ENCODE measurements at places on chromosomes 5 and 9.

- DNase-seq, result no peak
These were observed 1.3 kb upstream of the ERAP1 start for GRCh38 chr5:96808868-96809558.

DNA sequence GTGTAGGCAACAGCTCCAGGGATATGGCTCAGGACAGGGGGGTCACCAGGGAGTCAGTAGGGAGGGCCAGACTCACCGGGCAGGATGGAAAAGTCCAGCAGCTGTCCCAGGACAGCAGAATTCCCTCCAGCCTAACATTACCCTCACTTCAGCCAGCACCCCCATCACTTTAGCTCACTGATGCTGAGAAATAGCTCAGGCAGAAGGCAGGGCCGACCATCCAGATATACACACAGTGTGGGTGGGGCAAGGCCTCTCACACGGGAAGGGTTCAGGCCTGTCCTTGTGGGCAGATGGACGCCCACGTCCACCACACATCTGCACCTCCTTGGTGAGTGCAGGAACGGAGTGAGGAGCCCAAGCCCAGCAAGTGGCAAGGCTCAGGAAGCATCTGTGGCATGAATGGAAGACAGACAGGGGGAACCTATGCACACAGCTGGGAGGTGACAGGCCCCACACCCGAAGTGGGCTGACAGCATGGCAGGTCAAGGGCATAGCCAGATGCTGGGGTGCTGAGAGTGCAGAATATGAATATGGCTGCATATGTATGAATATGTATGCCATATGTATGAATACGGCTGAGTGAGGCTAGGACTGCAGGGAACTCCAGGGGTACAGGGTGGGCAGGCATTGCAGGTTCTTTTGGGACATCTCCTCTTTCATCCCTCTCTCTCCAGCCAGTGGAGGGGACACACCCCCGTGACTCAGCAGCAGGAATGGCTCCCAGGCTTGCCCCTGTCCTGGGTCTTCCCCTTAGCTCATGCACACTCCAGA is 17.0 kb downstream of the BICD2 start:
- no peak for DNase-seq

DNA sequence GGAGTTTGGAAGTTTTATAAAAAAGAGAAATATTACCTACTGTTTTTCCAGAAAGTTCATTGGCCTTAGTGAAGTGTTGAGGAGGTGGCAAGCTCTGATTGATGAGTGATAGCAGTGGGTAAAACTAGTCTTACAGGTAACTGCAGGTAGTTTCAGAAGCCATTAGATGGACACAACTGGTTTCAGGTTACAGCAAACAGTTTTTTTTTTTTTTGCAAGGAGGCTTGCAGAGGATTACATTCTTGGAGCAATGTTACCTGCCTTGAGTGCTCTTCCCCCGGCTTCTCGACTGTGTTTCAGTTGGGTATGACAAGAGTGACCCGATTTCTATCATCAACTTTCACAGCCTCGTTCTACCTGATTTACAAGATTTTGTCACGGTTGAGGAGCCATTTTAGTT is 333.4 kb downstream of the YTHDC2 start:
- DNase-seq, result no peak

DNA sequence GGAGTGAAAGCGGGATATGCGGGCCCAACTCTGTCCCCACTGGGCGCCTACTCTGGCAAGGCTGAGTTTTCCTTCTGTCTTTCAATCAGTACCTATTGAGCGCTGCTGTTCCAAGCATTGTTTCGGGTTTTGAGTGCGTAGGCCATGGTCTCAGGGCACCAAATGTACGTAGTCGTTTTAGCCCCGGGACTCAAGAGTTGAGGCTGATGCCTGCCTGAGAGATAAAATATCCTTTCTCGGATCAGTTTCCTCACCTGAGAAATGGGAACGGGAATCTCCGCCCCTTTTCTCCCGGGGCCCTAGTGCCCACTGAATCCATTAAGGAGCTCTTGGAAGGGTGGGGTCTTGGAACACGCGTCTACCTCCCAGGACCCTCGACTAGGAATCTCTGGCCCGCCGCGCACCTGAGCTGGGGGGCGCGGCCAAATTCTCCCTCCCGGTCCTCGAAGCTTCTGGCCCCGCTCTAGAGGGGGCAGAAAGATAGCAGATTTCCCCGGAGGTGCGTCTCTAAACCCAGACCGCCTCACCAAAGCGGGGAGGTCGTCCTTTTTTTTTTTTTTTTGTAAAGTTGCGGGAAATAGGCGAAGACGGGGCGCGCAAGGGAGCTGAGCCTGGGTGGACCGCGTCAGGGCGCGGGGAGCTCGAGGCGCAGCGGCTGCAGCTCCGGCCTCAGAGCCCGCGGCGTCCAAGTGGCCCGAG is 494 bp upstream of the CXXC5 start:
- no peak for DNase-seq

GRCh38 chr5:10586008-10586407 is 22.1 kb downstream of the ANKRD33B start:
- DNase-seq, result no peak

GRCh38 chr9:16268067-16268881 is 602.2 kb downstream of the BNC2 start:
- DNase-seq, result no peak

Data from C1 segment of cervical spinal cord (tissue), 14 donors.